Stimulated activated CD4-positive, alpha-beta T cell treated with anti-CD3 and anti-CD28 coated beads, Interleukin-1b, Interleukin-23, amount 100 ng/mL, for 48 hours (primary cell): ENCODE measurements at places on chromosomes 5 and 9.

GRCh38 chr5:122790354-122791103, 15.6 kb downstream of the SNX2 start:
- no peak for DNase-seq

- no peak for DNase-seq
These were observed 3.5 kb downstream of the DMXL1 start for GRCh38 chr5:119074419-119074818.

GRCh38 chr5:145243016-145243415, 592.1 kb downstream of the PRELID2 start:
- no peak for DNase-seq

DNA sequence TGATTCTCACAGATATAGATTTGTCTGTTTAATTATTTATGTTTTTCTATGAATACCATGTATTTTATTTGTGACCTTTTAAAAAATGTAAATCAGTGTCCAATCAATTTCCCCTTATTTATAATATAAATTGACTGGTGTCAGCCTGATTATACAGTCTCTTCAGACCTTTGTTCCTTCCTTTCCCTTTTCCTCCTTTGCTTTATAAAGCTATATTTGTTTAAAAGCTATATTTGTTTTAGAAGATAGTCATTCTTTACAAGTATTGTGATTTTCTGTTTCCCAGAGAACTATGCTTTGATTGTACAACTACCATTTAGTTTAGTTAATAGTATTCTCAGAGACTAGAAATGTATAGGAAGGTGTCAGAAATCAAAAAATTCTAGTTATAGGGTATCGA, 90.6 kb downstream of the CNTLN start:
- DNase-seq = no peak

- no peak for DNase-seq
These were observed 23.2 kb downstream of the CNTFR start for GRCh38 chr9:34566322-34566721.

GRCh38 chr5:118653183-118653582, 335.2 kb downstream of the DTWD2 start:
- no peak for DNase-seq

GRCh38 chr9:27383524-27383923, 86.6 kb upstream of the EQTN start:
- no peak for DNase-seq

- no peak for DNase-seq
These were observed 37.5 kb upstream of the CPEB4 start for GRCh38 chr5:173850659-173851058.

GRCh38 chr5:108730617-108731340, 16.9 kb upstream of the FER start:
- no peak for DNase-seq

DNA sequence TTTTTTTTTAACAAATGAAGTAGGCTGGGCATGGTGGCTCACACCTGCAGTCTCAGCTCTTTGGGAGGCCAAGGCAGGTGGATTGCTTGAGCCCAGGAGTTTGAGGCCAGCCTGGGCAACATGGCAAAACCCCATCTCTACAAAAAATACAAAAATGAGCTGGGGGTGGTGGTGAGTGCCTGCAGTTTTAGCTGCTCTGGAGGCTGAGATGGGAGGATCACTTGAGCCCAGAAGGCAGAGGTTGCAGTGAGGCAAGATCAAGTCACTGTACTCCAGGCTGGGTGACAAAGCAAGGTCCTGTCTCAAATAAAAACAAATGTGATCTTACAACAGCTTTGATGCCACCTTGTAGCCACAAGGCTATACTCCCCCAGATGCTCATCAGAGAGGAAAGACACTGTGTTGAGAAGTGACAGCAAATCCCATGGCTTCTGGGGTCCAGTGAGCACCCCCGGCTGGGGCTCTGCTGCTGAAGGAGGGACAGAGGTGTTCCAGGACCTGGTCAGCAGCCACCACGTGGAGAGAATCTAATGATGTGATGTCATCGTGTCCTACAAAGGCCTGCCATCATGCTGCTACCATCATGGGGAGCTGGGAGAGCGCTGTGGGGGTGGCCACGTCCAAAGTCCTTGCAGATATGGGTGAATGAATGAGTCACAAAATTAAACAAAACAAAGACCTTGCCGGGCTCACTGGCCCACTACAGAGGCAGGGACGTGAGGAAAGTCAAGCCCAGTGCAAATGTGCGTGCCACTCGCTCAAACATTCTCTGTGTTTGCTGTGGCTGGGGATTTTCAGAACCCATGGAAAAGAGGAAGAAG, 60.7 kb downstream of the PRRT1B start:
- no peak for DNase-seq

DNA sequence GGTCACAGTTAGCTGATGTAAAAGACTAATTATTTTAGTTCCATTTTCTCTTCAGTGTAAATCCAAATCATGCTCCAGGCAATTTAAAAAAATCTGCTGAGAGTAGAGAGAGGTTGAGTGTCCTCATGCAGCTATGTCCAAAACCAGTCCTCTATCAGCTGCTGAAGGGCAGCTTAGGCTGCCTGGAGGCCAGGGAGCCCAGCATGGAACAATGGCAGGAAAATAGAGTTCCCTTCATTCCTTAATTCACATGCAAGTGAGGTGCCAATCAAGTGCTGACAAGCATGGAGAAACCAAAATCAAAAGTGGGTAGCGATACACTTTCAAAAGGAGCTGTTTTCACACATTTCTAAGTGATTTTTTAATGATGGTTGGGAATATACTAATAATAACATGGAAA, 78.3 kb upstream of the POU5F2 start:
- DNase-seq = no peak

DNA sequence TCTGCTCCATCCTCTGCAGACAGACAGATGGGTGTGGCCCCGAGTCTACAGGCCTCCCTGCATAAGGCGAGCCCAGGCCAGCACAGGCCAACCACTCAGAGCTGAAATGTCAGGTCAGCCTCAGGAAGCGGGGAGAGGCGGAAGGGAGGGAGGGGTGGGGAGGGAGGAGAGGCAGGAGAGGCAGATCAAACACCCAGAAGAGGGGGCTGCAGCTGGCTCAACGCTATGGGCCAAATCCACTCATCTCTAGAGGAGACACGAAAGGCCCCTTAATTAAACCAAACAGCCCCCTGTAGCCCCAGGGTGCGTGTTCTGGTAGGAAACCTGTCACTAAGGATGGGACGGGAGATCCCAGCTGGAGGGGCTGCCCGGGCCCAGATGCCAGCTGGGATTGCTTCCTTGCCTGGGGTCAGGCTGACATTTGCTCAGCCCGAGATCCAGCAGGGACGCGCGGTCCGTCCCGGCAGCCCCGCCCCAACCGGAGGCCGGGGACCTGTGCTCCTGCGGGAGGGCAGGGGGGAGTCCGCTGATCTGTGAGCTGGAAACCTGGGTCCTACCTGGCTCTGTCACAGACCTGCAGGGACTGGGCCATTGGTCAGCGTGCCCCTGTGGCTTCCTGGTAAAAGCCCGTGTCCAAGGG, 97.2 kb upstream of the SARDH start:
- DNase-seq = no peak

DNA sequence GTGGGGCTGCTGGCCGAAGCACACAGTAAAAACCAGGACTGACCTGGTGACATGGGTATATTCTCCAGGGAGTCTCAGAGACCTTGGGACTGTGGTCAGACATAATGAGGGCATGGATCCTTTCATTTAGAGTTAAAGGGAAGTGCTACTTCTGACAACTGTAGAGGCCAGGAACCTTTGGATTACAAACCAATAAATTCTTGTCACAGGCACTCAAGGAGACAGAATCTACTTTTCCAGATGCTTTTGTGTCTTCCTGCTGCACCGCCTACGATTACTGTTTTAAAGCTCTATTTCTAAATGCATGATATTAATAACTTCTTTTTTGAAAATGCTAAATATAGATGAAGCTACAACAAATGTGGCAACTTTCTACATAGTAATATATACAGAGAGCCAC, 106.5 kb upstream of the LPAR1 start:
- no peak for DNase-seq
